ENCODE measurements at places on chromosomes 11 and 22.

DNA sequence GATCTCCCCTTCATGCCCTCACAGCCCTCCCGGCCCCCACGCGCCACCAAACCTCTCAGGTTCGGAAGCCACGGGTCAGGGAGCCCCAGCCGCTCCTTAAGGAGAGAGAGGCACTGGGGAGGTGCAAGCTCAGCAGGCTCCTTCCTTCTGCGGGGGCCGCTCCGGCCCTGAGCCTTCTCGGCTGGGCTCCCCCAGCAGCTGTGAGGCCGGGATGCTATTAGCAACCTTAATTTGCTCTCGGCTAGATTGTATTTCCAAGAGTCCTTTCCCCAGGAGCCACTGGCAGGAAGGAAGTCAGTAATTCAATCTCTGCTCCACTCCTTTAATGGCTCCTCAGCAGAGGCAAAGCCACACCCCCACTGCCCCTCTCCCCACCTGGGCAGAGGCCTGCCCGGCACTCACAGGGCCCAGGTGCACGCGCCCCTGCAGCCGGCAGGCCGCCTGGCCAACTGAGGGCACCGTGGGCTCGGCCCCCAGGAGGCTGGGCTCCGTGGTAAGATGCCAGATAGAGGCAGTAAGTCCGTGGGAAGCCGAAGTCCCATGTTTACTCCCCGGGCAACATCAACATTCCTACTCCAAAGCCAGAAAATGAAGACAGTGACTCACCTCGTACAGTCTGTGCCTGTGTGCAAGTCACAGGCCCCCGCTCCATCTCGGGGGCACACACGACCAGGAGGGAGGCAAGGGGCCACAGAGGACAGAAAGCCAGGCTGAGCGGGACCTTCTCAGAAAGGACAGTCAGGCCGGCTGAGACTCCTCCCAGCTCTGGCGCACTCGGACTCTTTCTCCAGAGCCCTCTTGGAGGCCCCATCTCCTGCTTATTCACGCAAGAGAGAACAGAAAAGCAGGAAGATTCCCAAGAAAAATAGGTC, 5.2 kb downstream of the IGSF9B start:
- H3K36me3 ChIP-seq, result no peaks in the 10 kb centered on the region
- peak overlapping the region; percentile 97 for H3K27ac ChIP-seq
- H3K27me3 ChIP-seq, result no peaks in the 10 kb centered on the region
- H3K4me1 ChIP-seq, result peaks cover 99% of the 10 kb centered on the region

DNA sequence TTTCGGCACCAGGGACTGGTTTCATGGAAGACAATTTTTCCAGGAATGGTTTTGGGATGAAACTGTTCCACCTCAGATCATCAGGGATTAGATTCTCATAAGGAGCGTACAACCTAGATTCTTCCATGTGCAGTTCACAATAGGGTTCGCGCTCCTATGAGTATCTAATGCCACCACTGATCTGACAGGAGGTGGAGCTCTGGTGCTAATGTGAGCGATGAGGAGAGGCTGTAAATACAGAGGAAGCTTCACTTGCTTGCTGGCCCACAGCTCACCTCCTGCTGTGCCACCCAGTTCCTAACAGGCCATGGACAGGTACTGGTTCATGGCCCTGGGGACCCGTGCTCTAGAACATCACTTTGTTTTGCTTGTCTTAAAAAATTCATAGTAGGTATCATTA, 41.8 kb upstream of the AMPD3 start:
- no peak overlapping the region for H3K4me3 ChIP-seq
- no peaks in the 10 kb centered on the region for H3K36me3 ChIP-seq
- H3K27ac ChIP-seq, result no peak overlapping the region
- no peaks in the 10 kb centered on the region for H3K27me3 ChIP-seq
- H3K4me1 ChIP-seq, result no peaks in the 10 kb centered on the region

DNA sequence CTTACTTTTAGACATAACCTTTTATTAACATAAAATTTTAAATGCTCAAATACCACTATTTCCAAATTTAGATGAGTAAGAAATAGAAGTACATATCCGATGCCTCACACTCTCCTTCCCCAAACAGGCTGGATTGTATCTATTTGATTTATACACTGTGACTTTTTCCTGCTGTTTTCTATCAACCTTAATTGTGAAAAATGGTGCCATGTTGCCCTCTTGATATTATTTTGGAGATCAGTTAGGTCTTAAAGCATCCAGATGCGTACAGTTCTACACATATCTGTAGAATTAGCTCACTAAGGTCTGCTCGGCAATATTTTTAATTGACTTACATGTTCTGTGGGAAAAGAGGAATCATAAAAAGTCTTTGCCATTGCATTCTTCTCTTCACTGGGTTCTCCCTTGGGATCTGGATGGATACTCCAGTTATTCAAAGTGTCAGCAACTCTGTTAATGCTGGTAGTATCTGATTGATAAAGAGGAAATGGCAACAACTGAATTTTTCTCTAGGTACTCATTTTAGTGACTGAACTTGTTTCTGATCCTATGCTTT, 27.2 kb downstream of the EIF3M start:
- no peaks in the 10 kb centered on the region for H3K4me1 ChIP-seq
- no peak for ATAC-seq
- H3K4me3 ChIP-seq, result no peak overlapping the region
- H3K27ac ChIP-seq, result no peak overlapping the region

GRCh38 chr11:33294224-33294623, 37.0 kb downstream of the HIPK3 start:
- no peaks in the 10 kb centered on the region for H3K36me3 ChIP-seq
- no peak overlapping the region for H3K4me3 ChIP-seq
- H3K4me1 ChIP-seq, result peaks cover 7% of the 10 kb centered on the region
- H3K27ac ChIP-seq, result no peak overlapping the region
- ATAC-seq, result no peak

GRCh38 chr11:112773264-112773663, 188.0 kb upstream of the NCAM1 start:
- H3K27ac ChIP-seq, result no peak overlapping the region
- H3K4me1 ChIP-seq, result no peaks in the 10 kb centered on the region
- H3K4me3 ChIP-seq, result no peak overlapping the region

GRCh38 chr11:27910186-27910931, 197.6 kb downstream of the KIF18A start:
- H3K4me1 ChIP-seq, result no peaks in the 10 kb centered on the region
- H3K27me3 ChIP-seq, result no peaks in the 10 kb centered on the region
- H3K36me3 ChIP-seq, result no peaks in the 10 kb centered on the region
- no peak overlapping the region for H3K27ac ChIP-seq
- H3K4me3 ChIP-seq, result no peak overlapping the region

DNA sequence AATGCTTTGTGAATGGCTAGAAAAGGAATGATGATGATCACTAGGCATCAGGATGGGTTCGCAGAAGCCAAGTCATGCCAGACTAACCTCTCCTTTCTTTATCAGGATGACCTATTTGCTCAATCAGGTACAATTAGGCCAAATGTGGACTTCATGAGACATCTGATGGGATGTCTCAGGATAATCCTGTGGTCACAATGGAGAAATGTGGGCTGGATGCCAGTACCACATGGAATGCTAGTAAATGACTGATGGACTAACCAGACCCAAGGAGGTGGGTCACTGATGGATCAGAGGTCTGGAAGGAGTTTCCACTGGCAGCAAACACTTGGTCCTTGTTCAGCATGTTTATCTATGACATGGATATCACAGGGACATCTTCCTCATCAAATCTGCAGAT, 94.8 kb upstream of the PHOX2A start:
- no peak overlapping the region for H3K27ac ChIP-seq
- no peaks in the 10 kb centered on the region for H3K36me3 ChIP-seq
- ATAC-seq, result no peak
- no peaks in the 10 kb centered on the region for H3K4me1 ChIP-seq

GRCh38 chr22:40583053-40583741, 53.3 kb downstream of the MRTFA start:
- no peak overlapping the region for H3K4me3 ChIP-seq
- no peak overlapping the region for H3K27ac ChIP-seq
- H3K27me3 ChIP-seq, result no peaks in the 10 kb centered on the region
- no peaks in the 10 kb centered on the region for H3K36me3 ChIP-seq

All from gastroesophageal sphincter (tissue), 4 donors.